Glutamatergic neuron (in vitro differentiated cells): ENCODE measurements at places on chromosomes 1 and 21. TPM values are rescaled to one million over a fixed set of nuclear protein-coding genes. Genes with fewer than 3 reads are reported as not detected.

The OR10R2 gene
- not detected for total RNA-seq

DNA sequence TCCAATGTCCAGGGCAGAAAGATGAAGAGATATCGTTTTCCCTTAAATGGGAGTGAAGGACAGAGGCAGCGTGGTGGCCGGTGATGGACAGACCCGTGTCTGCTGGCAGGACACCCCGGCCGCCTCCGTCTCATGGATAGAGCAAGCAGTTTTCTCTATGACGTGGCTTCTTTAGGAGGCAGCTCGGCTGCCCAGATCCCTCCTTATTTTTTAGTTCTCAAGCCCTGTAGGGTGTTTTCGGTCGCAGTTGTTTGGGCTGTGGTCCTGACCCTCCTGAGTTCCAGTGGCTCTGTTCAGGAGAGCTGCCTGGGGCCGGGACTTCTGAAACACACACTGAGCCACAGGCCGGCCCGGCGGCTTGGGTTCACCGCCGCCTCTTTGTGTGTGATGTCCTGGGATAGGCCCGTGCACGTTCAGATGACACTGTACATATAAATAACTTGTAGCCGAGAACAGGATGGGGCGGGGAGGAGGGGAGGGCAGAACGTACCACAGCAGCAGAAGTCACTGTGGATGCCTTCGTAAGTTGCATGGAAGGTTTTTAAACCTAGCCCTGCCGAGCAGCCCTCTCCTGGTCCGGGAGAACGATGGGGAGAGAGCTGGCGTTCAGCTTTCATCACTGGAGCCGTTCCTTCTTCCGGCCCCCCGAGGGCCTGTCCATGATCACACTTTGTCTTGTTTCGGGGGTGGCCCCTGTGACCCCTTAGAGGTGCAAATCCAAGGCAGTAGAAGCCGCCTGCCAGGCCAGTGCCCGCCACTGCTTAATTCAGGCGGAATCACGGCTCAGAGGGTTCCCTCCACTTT is 65.2 kb downstream of the SIK1 start:
- peaks cover 20% of the 10 kb centered on the region for H3K27me3 ChIP-seq
- H3K36me3 ChIP-seq, result no peaks in the 10 kb centered on the region
- peaks cover 32% of the 10 kb centered on the region for H3K4me1 ChIP-seq

The CORT gene
- total RNA-seq, result 0.59 TPM

The ETV3L gene
- total RNA-seq, result not detected

The RIMKLA gene
- 4.1 TPM for total RNA-seq

The PGBD5 gene
- 72.4 TPM for total RNA-seq

The PDE4B gene
- total RNA-seq, result 7.2 TPM

GRCh38 chr1:243500512-243500911 is 244.7 kb downstream of the SDCCAG8 start:
- no peak for DNase-seq
- H3K4me3 ChIP-seq, result no peak overlapping the region
- H3K27me3 ChIP-seq, result peaks cover 8% of the 10 kb centered on the region
- peaks cover 25% of the 10 kb centered on the region for H3K4me1 ChIP-seq

GRCh38 chr1:6365047-6365446 is 28.5 kb downstream of the ACOT7 start:
- no peaks in the 10 kb centered on the region for H3K36me3 ChIP-seq
- peak overlapping the region; percentile 66 for H3K27ac ChIP-seq
- peaks cover 14% of the 10 kb centered on the region for H3K4me1 ChIP-seq
- no peak for DNase-seq

DNA sequence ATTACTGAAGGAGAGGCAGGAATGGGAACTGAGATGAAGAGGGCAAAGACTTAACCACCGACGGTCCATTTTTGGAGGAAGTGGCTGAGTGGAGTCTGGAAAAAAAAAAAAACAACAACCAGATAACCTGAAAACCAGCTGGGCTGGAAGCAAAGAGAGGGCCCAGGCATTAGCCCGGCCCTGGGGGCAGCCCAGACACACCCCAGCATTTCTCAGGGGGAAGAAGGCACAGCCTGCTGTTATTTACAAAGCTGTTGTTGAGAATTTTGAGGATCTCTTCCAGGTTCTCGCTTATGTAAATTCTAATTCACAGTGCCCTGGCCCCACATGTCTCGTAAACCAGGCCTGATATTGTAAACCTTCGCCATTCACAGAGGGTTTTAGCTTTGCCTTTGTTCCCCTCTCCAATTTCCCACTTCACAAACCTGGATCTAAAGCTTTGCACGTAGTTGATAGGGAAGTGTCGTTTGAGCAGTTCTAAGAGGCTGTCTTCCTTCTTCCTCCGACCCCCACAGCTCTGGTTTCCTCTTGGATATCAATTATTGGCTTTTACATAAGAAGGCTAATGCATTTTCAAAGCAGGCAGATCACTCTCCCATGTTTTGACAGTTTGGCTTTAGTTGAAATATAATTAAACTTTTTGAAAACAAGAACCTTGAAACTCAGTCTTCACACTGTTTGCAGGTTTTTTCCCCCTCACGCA is 161.8 kb upstream of the IRF2BP2 start:
- peak overlapping the region; percentile 96 for H3K27ac ChIP-seq
- H3K4me3 ChIP-seq, result peak overlapping the region; percentile 67
- no peak for DNase-seq
- H3K27me3 ChIP-seq, result peaks cover 8% of the 10 kb centered on the region

GRCh38 chr1:209383422-209383821 is 200.1 kb upstream of the CAMK1G start:
- no peak for DNase-seq
- H3K4me1 ChIP-seq, result no peaks in the 10 kb centered on the region
- no peak overlapping the region for H3K27ac ChIP-seq
- no peaks in the 10 kb centered on the region for H3K27me3 ChIP-seq
- H3K4me3 ChIP-seq, result no peak overlapping the region

The DNM3 gene
- 11.4 TPM for total RNA-seq

DNA sequence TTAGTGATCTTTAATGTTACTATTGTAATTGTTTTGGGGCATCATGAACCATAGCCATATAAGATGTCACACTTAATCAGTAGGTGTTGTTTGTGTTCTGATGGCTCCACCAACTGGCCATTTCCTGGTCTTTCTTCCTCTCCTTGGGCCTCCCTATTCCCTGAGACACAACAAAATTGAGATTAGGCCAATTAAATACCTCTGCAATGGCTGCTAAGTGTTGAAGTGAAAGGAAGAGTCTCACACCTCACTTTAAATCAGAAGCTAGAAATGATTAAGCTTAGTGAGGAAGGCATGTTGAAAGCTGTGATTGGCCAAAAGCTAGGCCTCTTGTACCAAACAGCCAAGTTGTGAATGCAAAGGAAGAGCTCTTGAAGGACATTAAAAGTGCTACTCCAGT is 30.7 kb downstream of the PPP2R5A start:
- no peaks in the 10 kb centered on the region for H3K27me3 ChIP-seq
- H3K4me3 ChIP-seq, result no peak overlapping the region
- H3K27ac ChIP-seq, result no peak overlapping the region
- DNase-seq, result no peak
